ENCODE measurements at places on chromosomes 4 and X. TPM values are rescaled to one million over a fixed set of nuclear protein-coding genes. Genes with fewer than 3 reads are reported as not detected.

DNA sequence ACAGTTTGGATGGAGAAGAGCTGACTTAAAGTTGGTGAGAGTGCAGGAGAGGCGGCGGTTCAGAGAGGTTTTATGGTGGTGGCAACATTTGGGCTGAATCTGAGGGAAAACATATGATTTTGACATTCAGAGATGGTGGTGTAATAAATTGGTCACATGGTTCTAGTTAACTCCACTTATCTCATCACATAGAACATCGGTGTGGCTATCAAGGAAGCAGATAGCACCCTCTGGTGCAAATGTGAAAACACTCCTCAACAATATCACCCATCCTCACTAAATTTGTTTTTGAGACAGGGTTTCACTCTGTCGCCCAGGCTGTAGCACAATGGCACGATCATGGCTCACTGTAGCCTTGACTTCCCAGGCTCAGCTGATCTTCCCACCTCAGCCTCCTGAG is 28.8 kb downstream of the SUPT20HL2 start:
- no peak for DNase-seq

GRCh38 chr4:155809835-155810234 is 51.0 kb downstream of the GUCY1B1 start:
- no peak for DNase-seq

GRCh38 chr4:47002580-47002979 is 9.2 kb upstream of the GABRA4 start:
- no peak for DNase-seq

The MAGEA6 gene
- total RNA-seq = 0.25 TPM

GRCh38 chrX:36462142-36462541 is 542.6 kb downstream of the CFAP47 start:
- DNase-seq = no peak

The CTAG2 gene
- total RNA-seq = not detected

The DUX4 gene
- total RNA-seq = not detected

The SSX4B gene
- total RNA-seq = not detected

The SGCB gene
- total RNA-seq = 8.6 TPM

The PI4K2B gene
- total RNA-seq = 23.0 TPM

The NAA11 gene
- not detected for total RNA-seq

- peak; percentile 87 for DNase-seq
Measured at GRCh38 chrX:107000013-107000515, at the start of gene MORC4. TSS of gene MORC4 (minus strand) at chrX:107000212. CDS start at chrX:106999969, 243 bp downstream.

DNA sequence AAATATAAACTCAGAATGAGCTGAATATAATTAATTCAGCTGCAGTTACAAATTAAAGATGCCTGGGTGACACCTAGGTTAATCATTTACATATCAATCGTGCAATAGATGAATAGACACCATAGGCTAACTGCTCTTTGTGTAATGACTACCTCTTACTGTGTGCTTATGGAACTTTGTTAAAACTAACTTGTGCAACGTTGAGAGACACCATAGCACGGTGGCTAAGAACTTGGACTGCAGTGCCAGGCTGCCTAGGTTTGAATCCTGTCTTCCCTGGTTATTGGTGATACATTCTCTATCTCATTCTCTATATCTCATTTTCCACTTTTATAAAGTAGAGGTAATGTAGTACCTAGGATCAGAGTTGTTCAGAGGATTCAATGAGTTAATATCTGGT is 46.9 kb downstream of the SMAD1 start:
- no peak for DNase-seq

The ZXDB gene
- 4.3 TPM for total RNA-seq

The CNKSR2 gene
- total RNA-seq = 2.2 TPM

GRCh38 chrX:37476571-37477170 is 94.8 kb upstream of the LANCL3 start:
- no peak for DNase-seq

DNA sequence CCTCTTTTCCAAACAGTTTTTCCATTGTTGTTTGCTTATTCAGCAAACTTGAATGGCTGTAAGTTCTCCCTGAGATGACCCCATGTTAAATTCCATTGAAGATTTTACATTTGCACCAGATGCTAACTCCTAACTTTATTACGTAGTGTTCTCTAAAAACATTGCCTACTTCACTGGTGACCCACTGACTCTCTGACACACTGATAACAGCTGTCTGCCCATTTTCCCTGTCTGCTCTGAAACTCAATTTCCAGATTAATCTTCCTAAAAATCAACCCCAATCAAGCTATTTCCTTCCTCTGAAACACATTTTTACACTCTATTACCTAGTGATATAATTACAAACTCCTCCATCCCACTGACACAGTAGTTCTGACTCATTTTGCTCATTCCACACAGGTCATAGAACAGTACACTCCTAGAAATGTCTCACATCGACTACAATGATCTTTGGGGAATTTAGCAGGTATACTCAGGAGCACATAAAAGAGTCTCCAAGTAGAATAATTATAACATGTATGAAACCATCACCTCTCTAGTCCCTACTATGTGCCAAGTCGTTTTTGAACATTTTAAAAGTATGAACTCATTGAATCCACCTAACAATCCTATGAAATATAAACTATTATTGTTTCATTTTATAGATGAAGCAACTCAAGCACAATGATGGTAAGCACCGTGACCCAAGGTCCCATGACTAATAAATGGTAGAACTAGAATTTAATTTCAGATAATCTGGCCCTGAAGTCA is 210.9 kb downstream of the SLIT2 start:
- no peak for DNase-seq

The RS1 gene
- total RNA-seq = not detected

- no peak for DNase-seq
Measured at GRCh38 chr4:26819026-26819425, 41.6 kb upstream of the STIM2 start.

DNA sequence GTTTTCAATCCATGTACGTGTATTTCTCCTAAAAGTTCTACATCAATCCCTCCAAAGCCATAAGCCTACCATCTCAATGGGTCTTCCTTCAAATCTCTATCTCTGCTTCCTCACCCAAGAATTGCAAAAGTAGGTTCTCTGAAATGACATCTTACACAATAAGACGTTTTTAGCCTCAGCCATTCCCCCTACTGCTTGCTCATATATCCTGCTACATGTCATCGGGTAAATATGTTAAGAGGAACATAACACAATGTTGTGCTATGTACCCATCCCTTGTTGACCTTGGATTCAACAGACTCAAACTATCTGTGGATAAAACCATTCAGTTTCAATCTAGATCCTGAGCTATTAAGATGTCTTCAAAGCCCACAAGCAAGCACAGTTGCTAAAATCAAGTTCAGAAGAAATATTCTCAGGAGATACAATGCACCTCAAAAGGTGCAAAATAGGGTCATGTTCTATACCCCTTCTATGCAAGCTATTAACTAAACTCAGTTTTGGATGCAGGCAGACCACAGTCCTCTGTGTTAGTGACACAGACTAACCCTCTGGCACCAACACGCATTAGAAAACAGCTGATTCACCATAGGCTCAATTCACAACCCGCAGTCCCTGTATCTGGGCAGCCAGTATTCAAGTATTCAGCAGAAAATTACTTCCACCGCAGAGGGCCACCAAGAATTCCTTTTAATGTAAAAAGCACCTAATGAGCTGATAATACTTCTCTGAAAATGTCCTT is 56.8 kb downstream of the CD99L2 start:
- no peak for DNase-seq

DNA sequence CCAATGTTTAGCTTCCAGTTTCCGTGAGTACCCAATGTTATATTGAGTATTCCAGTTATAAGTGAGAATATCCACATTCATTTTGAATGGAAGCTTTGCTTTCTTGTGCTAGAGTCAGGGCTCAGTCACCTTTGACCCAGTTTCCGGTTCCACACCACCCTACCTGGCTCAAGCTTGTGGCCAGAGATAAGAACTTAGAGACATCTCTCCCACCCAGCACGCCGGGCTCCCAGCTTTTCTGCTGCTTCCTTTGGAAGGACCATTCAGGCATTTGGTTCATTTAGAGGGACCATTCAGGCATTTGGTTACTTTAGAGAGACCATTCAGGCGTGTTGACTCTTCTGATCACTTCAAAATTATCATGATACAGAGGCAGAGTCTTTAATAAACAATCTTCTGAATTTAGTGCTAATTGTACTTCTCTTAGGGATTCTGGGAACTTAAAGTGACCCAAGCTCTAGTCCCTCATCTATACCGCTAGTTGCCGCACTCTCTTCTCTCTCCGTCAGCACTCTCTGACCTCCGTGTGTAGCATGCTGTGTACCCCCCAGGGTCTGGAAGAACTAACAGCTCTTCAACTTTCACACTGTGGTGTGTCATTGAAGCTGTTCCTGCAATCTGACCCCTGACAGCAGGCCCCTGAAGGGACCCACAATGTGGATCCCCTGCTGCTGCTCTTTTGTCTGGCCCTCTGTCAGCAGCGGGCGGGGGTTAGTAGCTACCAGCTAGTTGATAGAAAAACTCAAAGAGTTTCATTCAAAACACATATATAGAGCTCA is 943.1 kb downstream of the ARAP2 start:
- DNase-seq = no peak

The RTL5 gene
- total RNA-seq = 3.1 TPM

The SERTM2 gene
- 0.05 TPM for total RNA-seq

The SULT1B1 gene
- 31.0 TPM for total RNA-seq

GRCh38 chr4:157005193-157005592 is 33.6 kb upstream of the PDGFC start:
- DNase-seq = no peak

GRCh38 chrX:118594697-118595420 is 99.2 kb downstream of the DOCK11 start:
- DNase-seq = no peak

The CXCL10 gene
- total RNA-seq = 0.15 TPM

The BLTP1 gene
- 24.8 TPM for total RNA-seq

GRCh38 chr4:78031417-78031950 is 25.6 kb upstream of the FRAS1 start:
- no peak for DNase-seq

DNA sequence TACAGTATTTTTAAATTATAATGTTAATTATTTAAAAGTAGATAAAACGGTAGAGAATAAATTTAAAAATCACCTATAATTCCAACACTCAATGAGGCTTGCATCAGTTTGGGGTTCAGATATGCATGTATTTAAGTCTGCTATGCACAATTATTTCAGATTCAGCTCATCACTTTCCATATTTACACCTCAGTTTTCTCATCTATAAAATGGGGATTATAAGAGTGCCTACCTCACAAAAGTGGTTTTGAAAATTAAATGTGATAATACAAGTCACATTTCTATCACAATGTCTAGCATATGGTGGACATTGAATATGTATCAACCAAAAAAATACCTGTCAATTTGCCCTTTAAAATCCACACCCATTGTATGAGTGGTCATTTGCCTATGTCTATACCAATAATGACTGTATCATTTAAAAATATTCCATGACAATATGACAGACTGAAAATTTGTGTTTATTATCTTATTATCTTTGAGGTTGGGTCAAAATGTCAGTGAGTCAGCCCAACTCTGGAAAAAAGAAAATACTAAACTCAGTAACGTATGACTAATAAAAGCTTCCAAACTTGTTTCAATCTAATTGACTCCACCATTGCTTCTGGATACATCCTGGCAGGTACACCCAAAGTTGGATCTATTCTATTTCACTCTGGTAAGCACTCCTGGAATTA is 20.8 kb downstream of the OR13H1 start:
- no peak for DNase-seq

- DNase-seq = no peak
Measured at GRCh38 chr4:178233906-178234305, 791.7 kb upstream of the AGA start.
